Posterior vena cava (tissue), 2 donors: ENCODE measurements at places on chromosomes 5 and 9.

GRCh38 chr5:42301349-42301748 is 121.9 kb upstream of the GHR start:
- no peak for DNase-seq

GRCh38 chr5:133824661-133825254 is 143.7 kb downstream of the C5orf15 start:
- DNase-seq = no peak

GRCh38 chr5:39732166-39732565 is 307.4 kb upstream of the DAB2 start:
- DNase-seq = no peak

DNA sequence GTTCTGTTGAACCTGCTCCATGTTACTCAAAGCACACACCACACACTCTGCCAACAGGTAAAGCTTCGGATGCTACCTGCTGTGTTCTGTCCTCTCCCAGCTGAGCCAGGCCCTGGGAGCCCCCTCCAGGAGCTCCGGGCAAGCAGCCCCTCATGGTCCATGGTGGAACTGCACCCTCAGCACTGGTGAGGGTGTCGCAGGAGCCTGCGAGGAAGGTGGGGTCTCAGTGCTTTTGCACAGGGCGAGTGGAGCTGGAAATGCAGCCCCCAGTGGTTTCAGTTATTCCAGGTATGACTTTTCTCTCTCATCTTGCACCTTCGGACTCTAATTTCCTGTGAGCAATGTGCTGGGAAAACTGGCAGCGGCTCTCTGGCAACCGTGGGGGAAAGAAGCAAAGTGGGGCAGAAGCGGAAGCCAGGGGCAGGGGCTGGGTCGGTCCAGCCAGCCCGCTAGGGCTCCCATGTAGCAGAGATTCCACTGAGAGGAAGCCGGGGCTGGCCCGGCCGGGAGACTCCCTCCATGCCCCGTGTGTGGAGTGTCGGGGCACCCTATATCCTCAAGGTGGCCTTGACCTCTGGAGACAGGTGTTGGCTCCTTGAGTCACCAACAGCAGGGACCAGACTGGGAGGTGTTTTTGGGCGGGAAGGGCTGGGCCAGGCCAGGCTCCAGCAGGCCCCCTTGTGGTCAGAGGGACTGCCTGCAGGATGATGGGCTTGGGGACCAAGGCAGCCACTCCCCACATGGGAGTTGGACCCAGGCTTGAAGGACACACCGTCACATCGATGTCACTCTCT is 75.6 kb upstream of the PRSS3 start:
- DNase-seq = no peak

- DNase-seq = no peak
Measured at GRCh38 chr5:157252711-157253465, 13.0 kb upstream of the CYFIP2 start.

DNA sequence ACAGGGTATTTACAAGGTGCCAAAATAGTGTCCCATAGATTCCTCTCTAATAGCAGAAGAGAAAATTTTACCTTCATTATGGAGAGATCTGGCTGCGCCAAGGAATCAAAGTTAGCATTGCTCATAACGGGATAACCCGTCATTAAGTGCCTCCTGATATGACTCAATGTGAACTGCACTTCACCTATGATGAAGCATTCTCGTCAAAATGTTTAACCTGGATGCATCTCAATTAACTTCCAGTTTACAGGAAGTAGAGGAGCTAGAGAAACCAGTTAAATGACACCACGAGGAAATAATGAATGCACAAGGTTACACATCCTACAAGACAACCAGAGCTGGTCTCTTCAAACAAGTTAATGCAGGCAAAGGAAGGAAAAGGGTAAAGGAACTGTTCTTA is 17.2 kb downstream of the FBXW11 start:
- DNase-seq = no peak

DNA sequence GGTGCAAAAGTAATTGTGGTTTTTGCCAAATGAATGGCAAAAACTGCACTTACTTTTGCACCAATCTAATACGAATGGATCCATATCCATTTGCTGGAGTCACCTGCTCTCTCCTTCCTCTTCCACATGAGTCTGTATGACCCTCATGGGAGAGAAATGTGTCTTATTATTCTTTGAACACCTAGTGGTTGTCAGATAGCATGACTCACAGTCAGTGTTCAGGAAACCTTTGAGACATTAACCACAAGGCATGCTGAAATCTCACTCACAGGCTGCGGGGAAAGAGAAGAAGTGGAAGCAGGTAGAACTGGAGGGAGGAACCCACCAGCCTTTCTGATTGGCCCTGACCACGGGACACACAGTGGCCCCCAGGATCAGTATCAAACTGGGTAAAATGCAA is 222.8 kb upstream of the KLF4 start:
- DNase-seq = no peak
